ENCODE measurements at places on chromosomes 16 and 17.

GRCh38 chr17:17778308-17779014 lies 58.3 kb downstream of the SREBF1 start:
- DNase-seq: peak; percentile 30

DNA sequence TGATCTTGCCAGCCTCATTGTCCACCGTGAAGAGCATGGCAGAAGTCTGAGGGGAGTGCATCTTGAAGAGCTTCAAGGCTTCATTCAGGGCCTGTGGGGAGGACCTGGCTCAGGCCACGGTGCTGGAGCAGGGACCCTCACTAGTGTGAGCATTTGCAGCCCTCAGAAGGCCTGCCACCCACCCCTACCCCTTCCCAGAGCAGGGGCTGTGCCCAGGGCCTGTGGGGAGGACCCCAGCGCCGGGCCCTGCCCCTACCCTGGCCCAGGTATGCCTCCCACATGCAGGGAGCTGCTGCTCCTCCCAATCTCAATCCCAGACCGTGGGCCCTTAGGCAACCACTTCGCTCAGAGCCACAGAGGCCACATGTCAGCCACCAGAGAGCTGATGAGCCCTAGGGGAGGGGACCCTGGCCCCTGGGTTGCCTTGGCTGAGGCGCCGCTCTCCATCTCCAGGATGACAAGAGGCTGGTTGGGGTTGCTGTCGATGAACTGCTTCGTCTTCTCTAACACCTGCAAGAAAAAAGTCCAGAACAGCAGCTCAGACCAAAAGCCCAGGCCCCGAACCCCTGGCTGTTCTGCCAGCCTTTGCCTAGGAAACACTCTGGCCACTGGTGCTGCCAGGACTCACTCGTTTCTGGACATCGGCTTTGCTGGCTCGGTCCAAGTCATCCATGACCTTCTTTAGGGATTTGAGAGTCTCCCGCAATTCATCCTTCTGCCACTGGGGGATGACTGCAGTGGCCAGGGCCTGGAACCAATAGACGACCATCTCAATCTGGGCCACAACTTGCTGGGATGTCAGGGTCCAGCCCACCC lies 1.8 kb upstream of the EXOSC6 start:
- DNase-seq: no peak

DNA sequence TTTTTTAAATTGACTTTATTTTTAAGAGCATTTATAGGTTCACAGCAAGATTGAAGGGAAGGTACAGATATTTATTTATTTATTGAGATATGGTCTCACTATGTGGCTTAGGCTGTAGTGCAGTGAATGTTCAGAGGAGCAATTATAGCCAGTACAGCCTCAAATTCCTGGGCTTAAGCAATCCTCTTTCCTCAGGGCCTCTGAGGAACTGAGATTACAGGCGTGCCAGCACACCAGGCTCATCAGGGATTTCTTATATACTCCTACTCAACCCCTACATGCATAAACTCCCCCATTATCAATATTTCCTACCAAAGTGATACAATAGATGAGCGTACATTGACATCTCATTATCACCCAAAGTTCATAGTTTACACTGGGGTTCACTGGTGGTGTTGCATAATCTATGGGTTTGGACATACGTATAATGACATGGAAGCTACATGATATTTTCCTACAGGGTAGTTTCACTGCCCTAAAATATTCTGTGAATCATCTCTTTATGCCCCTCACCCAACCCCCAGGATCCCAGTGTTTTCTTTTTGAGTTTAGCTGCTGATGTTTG lies 33.5 kb downstream of the HS3ST3B1 start:
- DNase-seq: no peak

- no peak for DNase-seq
These were observed 580.2 kb downstream of the KCNJ18 start for GRCh38 chr17:22272363-22273146.

DNA sequence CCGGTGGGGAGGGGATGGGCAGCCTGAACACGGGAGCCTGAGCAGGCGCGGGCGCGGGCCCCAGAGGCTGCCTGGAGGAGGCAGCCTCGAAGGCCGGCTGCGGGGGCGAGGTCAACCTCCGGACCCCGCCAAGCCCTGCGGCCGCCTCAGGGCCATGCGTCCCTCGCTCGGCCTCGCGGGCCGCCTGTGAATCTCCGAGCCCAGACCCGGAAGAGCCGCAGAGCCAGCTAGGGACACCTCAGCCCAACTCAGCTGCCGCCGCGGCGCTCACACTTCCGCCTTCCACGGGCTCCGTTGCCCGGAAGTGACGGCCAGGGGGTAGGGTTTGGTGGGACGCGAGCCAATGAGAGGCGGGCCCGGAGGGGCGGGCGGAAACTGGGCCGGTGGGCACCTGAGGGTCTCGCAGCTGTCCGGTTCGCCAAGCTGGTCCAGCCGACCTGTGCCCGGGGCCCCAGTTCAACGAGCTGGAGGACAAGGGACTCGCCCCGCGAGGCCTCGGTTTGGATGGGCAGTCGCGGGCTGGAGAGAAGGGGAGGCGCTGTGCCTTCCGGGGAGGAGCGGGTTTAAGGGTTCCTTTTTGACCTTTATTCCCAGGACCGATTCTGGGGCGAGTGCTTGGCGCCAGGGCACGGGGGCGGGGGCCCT lies at the start of gene SLC38A10:
TSS of gene SLC38A10 (minus strand) at position 277 of the 645 bp plus-strand sequence. CDS start 386 bp downstream, outside the sequence.
- DNase-seq: peak; percentile 49

- DNase-seq: no peak
These were observed 262.3 kb downstream of the SOX9 start for GRCh38 chr17:72382971-72383722.

- no peak for DNase-seq
These were observed 44.4 kb downstream of the AKAP10 start for GRCh38 chr17:19933221-19933620.

DNA sequence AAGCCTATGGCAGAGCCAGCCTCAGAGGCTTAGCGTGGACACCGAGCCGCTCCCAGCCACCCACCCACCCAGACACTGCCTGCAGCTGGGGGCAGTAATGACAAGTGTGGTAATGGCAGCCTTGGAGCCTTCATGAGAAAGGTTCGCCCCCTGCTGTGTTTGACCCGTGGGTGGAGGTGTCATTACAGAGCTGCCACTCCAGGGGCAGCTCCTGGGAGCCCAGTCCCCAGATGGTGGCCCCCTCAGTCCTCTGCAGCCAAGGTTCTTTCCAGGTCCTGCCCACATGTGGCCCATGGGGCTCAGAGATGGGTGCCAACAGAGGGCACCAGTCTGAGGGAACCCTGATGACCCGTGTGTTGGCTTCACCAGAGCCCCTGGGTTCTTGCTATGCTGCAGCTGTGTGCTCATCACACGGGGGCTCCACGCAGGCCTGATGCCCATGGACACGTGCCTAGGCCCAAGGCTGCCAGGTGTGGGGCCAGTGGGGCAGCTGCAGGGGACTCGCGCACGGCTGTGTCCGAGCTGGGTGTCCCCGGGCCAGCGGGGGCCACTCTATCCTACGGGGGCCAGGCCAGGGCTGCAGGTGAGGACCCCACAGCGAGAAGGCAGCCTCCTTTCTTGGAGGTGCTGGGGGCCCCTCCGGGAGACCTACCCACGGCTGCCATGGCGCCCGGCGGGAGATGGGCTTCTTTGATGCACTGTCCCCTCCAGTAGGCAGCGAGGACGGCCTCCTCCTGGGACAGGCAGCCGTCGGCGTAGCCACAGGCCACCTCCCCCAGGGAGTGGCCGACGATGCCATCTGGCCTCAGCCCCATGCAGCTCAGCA lies 8.1 kb downstream of the FASN start:
- DNase-seq: no peak

DNA sequence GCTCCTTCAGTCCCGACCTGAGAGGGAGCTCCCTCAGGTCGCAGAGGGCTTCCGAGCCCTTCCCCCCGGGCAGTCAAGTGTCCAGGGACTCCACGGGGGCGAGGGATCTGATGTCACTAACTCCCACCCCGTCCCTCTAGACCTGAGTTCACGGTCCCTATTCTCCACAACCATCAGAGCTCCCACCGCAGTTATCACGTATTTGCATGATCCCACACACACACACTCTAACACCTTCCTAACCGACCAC lies 3.7 kb upstream of the PER1 start:
- no peak for DNase-seq

DNA sequence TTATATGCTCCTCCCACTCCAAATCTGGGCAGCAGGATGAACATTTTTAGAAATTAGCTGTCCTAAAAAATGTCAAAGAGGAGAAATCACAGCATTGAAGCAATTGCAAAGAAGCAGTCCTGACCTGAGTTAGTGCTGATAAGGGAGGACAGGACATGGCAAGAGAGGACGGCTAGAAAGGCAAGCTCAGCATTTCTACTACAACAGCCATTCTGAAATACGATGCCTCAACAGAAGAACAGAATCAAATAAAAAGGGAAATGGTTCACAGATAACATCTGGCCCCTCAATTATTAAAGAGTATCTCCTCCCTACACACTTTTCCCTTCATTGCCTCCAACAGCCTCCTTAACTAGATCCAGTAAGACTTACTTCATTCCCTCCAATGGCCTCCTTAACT lies 18.3 kb downstream of the VPS53 start:
- DNase-seq: no peak
